ENCODE measurements at places on chromosomes 3 and 15.
A peak's percentile ranks its signal among the peaks of the same experiment; 100 is the strongest.

GRCh38 chr3:147418808-147419701 lies 9.9 kb downstream of the ZIC1 start:
- H3K27ac ChIP-seq, result no peak overlapping the region
- DNase-seq, result peak; percentile 94
- peaks cover 7% of the 10 kb centered on the region for H3K4me1 ChIP-seq

GRCh38 chr3:108025177-108025576 lies 65.7 kb downstream of the CD47 start:
- no peaks in the 10 kb centered on the region for H3K36me3 ChIP-seq
- H3K4me3 ChIP-seq, result no peak overlapping the region
- no peaks in the 10 kb centered on the region for H3K4me1 ChIP-seq
- no peak for DNase-seq
- H3K27me3 ChIP-seq, result no peaks in the 10 kb centered on the region
- H3K27ac ChIP-seq, result no peak overlapping the region

DNA sequence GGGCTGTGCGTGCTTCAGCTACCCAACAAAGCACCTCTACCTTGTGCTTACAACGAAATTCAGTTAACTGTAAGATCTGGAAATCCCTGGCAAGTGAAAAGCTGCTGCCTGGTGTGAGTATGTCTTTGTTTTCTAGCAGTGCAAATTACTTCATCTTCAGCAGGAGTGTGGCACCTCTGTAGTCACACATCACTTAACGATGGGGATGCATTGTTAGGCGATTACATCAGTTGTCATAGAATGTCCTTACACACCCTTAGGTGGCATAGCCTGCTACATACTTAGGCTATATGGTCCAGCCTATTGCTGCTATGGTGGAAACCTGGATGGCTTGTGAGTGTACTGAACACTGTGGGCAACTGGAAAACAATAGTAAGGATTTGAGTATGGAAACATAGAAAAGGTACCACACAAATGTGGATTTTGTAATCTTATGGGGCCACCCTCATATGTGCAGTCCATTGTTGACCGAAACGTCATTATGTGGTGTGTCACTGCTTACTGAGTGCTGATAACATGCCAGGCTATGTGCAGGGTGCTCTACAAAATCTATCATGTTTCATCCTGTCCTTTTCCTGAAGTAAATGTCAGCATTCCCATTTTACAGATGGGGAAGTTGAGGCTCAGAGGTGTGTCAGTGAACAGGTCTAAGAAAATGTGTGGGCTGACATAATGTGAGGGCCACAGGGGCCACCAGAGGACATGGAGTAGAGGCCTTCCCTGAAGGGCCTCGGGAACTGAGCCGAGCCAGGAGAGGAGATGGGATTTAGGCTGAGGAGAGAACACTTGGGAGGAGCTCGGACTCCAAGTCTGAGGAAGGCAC lies 173.5 kb downstream of the VGLL4 start:
- H3K4me1 ChIP-seq, result no peaks in the 10 kb centered on the region
- H3K4me3 ChIP-seq, result no peak overlapping the region
- H3K36me3 ChIP-seq, result no peaks in the 10 kb centered on the region
- H3K27me3 ChIP-seq, result no peaks in the 10 kb centered on the region
- DNase-seq, result peak; percentile 56

GRCh38 chr3:178078953-178079352 lies 457.3 kb upstream of the KCNMB2 start:
- H3K36me3 ChIP-seq, result no peaks in the 10 kb centered on the region
- no peak overlapping the region for H3K4me3 ChIP-seq
- DNase-seq, result no peak
- H3K27me3 ChIP-seq, result no peaks in the 10 kb centered on the region
- no peaks in the 10 kb centered on the region for H3K4me1 ChIP-seq

Data from mesendoderm (in vitro differentiated cells).